ENCODE measurements at places on chromosomes 1 and 21.

- DNase-seq: no peak
Measured at GRCh38 chr1:176531921-176532897, 69.2 kb downstream of the PAPPA2 start.

GRCh38 chr1:230424391-230425251 is 1.5 kb downstream of the PGBD5 start:
- no peak for DNase-seq

DNA sequence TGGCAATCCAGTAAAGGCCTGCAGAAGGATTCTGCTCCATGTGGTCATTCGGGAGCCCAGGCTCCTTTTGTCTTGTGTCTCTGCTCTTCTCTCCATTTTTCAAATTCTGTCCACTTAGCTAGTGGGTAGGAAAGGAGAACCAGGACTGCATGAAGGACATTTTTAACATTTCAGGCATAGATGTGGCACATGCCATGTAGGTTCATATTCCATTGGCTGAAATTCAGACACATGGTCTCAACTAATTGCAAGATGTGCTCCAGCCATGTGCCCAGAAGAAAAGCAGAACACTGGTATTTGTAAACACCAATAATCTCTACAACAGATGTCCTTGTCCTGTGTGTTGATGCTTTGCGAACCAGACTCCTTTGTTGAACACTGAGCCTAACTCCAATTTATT is 85.2 kb upstream of the WLS start:
- DNase-seq: no peak

- DNase-seq: no peak
Measured at GRCh38 chr1:44239961-44240371, 26.7 kb downstream of the DMAP1 start.

- DNase-seq: no peak
Measured at GRCh38 chr1:248828845-248829244, 3.1 kb upstream of the SH3BP5L start.

DNA sequence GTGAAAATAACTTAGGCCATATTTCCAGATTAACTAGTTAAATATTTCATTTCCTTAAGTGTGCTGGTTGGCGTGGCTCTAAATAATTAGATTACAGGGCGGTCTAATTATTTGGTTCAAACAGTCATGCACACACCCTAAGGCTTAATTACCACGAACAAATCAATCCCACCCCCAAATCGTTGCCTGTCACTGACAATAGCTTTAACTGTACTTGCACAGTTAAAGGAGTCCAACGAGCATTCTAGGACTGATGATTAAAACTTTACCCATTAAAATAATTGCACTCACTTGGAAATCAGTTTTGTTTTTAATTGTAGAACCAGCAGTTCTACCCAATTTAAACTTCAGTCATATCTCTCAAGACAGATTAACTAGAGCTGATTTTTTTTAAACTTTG is 1.5 kb upstream of the POU2F1 start:
- no peak for DNase-seq

GRCh38 chr1:83942914-83943313 is 56.0 kb downstream of the TTLL7 start:
- no peak for DNase-seq

DNA sequence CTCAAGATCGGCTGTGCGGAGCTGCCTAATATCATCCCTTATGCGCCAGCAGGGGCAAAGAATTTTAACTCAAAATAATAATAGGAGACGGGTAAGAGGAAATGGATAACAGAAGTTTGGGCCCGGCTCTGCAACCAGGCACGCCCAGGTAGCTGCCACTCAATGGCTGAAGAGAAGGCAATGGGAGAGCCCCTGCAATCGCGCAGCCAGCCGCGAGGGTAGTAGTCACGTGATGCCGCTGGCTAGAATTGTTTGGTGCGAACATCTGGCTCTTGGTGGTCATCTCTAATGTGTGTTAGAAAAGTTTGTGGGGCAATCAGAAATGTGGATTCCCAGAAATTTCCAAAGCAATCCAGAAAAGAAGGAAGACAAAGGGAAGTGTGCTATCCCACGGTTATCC is 12.3 kb downstream of the BARHL2 start:
- no peak for DNase-seq

- DNase-seq: no peak
Measured at GRCh38 chr1:229792012-229792975, 166.2 kb downstream of the URB2 start.

DNA sequence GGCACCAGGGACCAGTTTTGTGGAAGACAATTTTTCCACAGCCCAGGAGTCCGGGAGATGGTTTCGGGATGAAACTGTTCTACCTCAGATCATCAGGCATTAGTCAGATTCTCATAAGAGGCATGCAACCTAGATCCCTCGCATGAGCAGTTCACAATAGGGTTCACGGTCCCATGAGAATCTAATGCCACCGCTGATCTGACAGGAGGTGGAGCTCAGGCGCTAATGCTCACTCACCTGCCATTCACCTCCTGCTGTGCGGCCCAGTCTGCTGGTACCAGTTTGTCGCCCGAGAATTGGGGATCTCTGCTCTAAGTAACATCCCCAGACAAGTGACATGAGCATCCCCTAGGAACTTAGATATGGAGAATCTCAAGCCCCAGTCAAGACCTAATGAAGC is 180.7 kb downstream of the COQ8A start:
- no peak for DNase-seq

- no peak for DNase-seq
Measured at GRCh38 chr1:208923946-208924720, 659.4 kb upstream of the CAMK1G start.

- DNase-seq: no peak
Measured at GRCh38 chr1:174232761-174233160, 73.4 kb downstream of the RABGAP1L start.

DNA sequence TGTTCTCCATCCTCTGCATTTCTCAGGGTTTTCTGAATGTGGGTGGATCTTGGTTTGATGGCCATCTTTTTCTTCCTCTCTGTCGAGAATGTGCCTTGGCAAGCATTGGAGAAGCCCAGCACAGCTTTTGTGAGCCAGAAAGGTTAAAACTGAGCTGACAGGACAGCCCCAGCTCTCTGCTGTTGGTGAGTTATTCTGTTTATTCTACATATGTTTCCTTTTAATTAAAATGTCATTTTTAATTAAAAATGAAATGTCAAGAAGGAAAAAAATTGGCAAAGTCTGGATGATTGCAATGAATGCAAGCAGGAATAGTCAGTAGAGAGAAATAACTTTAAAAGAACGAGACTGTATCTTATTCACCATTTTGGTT is 325.8 kb downstream of the PTBP2 start:
- DNase-seq: no peak

DNA sequence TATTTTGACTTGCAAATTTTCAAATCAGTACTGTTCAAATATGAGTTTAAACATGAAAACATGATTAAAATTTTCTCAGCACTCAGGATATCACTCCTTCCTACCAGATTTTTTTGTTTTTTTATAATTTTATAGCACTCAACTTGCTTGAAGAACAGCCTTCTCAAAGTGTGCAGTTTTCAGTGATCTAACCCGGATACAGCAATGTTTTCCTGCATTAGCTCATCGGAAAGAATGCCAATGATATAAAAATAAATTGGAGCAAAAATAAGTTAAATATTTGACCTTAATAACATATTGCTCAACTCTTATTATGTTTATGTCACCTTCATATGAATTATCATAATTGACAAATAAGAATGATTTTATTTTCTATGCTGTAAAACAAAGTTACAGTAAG is 766.8 kb downstream of the USP25 start:
- no peak for DNase-seq

DNA sequence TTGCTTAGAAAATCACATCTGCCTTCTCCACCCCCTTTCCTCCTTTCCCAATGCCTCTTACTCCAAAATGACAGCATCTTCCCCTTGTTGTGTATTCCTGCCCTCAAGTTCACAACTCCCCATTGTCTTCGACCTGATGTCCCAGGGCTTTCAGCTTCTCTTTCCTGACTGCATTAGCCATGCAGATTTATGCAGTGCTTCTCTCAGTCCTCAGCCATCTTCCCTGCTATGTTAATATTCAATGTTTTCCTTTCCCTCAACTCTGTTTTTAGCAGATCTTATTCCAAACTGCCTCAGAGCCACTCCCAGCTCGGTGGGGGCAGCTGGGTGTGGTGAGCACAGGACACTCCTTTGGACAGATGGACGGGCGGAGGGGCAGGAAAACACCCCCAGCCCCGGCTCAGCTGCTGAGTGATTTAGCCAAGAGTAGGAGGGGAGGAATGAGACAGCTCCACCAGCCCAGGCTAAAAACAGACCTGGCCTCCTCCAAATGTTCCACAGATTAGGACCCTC is 71.0 kb downstream of the CD2 start:
- no peak for DNase-seq

DNA sequence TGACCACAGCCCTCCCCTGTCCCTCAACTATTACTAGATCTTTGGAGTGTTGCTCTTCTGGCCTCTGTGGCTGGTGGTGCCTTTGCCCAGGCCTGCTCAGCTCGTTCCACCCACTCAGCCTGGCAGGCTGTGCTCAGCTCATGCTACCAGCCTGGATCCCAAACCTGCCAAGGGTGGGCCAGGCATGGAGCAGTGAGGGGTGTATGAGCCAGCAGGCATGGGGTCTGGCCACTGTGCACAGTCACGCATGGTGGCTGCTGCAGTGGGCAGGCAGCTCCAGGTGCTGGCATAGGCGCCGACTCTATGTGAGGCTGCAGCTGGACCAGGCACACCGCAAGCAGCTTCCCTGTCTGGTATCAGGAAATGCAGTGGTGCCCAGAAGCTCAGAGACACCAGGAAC is 449.9 kb downstream of the MATN1 start:
- DNase-seq: no peak

- no peak for DNase-seq
Measured at GRCh38 chr1:31912839-31913239, 25.3 kb downstream of the PTP4A2 start.

DNA sequence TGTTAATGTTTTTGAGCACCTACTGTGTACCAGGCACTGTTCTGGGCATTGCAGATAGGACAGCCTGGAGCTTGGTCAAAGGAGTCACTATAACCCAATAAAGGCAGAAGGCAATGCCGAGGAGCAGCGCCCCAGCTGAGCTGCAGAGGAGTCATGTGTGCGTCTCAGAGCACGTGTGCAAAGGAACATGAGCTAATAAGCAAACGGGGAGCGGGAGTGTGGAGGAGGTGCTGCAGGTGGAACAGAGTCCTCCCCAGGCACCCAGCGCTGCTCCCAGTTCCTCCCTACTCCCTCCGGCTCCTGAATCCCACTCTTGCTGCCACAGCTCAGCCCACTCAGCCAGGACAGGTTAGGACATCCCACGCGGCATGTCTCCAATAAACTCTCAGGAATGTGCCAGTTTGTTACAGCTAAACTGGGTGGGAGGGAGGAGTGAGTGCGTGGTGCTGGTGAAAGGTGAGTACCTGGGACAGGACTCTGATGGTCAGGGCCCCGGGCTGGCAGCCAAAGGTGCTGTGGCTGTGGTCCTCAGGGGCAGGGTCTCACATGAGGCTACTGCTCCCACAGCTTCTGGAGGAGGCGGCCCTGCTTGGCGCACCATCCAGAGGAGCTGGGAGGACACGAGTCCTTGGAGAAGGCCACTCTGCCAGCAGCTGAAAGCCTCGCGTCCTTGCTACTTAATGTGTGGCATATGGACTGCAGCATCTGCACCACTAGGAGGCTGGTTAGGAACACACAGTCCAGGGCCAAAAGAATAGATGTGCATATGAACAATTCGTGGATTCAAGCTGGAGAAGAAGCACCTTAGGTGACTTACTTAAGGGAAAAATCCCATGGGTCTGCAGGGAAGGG is 52.3 kb downstream of the GRIK3 start:
- DNase-seq: no peak

DNA sequence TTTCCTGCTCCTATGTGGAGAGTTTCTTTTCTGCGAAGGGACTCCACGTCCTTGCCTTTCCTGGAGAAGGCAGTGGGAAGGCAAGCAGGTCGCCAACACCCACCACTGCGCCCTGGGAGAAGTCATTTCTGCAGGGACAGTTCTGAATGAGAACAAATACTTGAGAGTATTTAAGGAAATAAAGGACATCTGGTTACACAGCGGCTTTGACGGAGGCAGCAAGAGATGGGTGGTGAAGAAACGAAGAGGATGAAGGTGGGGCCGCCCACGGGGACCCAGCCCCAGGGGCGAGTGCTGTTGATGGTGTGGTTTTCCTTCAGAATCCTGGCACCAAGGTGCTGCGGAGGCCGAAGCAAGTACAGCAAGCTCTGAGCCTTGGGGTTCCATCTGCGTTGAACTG is 75.5 kb downstream of the PSMG1 start:
- DNase-seq: no peak

DNA sequence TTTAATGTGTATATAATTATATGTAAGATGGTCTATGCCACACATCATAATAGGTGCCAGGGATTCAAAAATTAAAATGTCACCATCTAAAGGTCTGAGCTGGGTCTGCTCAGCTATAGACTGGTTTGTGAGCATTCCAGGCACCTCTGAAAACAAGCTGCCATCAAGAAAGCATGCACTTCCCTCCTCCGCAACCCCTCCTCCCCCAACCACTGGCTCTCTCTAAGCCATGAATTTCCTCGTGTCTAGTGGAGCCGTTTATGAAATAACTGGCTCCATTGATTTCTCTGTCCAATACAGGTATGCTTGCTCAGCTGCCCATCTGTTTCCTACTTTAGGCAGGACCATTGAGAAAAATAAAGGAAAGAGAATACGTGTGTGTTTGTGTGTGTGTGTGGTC is 522.6 kb upstream of the PLXNA2 start:
- no peak for DNase-seq

GRCh38 chr1:212285685-212286555 is 710 bp downstream of the PPP2R5A start:
- DNase-seq: peak; percentile 38

GRCh38 chr1:145993618-145994390 is 2.6 kb downstream of the TXNIP start:
- no peak for DNase-seq

DNA sequence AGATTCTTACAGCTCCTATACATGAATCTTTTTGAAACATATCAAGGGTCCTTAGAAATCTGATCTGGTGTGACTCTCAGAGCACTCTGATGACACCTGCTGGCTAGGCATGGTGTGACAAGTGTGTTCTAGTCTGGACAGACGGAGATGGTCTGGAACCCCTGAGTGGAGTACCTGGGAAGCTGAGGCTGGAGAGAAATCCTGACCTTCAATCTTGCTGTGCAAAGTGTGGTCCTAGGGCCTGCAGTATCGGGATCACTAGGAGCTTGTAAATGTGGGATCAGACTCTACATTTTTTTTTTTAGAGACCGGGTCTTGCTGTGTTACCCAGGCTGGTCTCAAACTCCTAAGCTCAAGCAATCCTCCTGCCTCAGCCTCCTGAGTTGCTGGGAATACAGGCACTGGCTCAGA is 78.6 kb upstream of the SOD1 start:
- DNase-seq: peak; percentile 42

Measured in stimulated activated CD8-positive, alpha-beta memory T cell treated with anti-CD3 and anti-CD28 coated beads, Interleukin-2, amount 100 ng/mL, for 1 hour (primary cell).